ENCODE measurements at places on chromosomes 2 and 18. TPM values are rescaled to one million over a fixed set of nuclear protein-coding genes. Genes with fewer than 3 reads are reported as not detected.

FOXI3 gene
- 0.15 TPM for polyA plus RNA-seq

MAL gene
- 306 TPM for polyA plus RNA-seq

ZSWIM2 gene
- polyA plus RNA-seq: not detected

PROKR1 gene
- polyA plus RNA-seq: 0.32 TPM

TGFBRAP1 gene
- polyA plus RNA-seq: 14.5 TPM

KCNG2 gene
- not detected for polyA plus RNA-seq

UGT1A10 gene
- polyA plus RNA-seq: not detected

LONRF2 gene
- 2.6 TPM for polyA plus RNA-seq

STPG4 gene
- polyA plus RNA-seq: not detected

ASXL3 gene
- 6.6 TPM for polyA plus RNA-seq

NT5C1B gene
- polyA plus RNA-seq: 0.51 TPM

DSC2 gene
- 47.2 TPM for polyA plus RNA-seq

DNA sequence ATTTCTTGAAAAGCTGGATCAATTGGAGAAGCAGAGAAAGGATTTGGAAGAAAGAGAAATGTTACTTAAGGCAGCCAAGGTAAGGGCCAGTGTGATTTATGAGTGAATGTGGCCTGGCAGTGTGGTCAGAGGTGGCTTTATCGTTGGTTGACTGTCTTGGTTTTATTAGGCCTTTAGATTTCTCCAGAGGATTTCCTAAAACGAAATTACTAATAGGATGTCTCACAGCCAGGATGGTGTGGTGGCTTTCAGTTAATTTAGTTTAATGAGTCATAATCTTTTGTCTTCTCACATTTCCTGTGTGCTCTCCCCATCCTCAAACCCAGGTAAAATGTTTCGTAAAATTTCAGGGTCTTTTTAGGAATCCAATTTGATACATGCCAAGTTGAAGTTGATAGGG, 100.8 kb downstream of the TAF4B start:
- DNase-seq: no peak

GRCh38 chr2:17166506-17166905, 351.7 kb downstream of the RAD51AP2 start:
- DNase-seq: no peak

DNA sequence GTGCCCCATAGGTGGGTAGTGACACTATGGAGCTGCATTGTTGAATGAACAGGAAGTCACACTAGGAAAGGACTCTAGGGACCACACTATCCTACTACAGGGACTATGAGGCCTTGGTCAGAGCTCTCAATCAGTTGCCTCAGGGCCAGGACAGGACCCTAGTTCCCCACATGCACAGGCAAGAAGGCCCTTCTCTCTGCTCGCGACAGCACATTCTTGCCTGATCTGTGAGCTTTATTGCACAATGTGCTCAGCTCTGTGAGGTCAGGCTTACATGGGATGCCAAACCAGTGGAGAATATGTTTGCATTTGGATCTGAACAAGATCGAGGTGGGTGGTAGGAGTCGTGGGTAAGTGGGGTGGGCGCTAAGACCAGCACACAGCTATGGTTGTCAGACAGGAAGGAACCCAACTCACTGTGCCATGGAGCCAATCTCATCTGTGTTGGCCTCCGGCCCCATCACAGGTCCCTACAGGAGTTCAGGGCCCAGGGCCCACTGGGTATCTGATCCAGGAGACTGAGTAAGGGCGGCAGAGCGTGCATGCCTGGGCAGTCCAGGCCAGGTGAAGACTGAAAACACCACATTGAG, 8.0 kb downstream of the PCARE start:
- no peak for DNase-seq

DNA sequence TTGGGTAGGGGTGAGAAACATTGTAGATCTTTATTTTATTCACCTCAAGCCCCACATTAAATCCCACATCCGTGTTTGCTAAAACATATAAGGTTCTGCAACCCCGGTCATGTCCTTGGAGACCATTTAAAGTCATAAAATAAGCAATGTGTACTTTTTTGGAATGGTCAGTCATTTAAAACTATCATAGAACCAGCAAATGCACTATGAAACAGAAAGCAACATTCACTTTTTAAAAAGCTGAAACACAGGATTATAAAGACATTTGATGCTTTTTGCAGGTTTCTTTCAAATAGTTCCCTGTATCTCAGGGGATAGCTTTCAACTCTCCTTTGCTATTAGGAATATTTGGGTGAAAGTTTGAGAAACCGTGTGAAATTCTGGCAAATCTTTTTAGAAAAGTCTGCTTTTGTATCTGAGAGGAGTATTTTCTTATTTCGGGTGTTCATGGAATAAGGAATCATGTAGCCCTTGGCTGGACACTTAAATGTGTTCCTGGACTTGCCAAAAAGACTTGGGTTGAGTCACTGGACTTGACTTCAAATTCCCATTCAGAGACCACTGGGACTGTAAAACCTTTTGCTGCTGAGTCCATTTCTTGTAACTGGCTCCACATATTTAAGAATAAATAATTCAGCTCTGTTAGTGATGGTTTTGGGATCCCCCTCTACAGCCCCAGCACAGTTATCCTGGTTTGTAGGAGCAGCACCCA, 5.9 kb upstream of the CETN1 start:
- no peak for DNase-seq

GRCh38 chr2:217033186-217033585, 173.3 kb upstream of the TNP1 start:
- no peak for DNase-seq

GRCh38 chr2:6945087-6945813, 28.0 kb downstream of the RNF144A start:
- no peak for DNase-seq
